ENCODE measurements at places on chromosomes 12 and 14. TPM values are rescaled to one million over a fixed set of nuclear protein-coding genes. Genes with fewer than 3 reads are reported as not detected.

DNA sequence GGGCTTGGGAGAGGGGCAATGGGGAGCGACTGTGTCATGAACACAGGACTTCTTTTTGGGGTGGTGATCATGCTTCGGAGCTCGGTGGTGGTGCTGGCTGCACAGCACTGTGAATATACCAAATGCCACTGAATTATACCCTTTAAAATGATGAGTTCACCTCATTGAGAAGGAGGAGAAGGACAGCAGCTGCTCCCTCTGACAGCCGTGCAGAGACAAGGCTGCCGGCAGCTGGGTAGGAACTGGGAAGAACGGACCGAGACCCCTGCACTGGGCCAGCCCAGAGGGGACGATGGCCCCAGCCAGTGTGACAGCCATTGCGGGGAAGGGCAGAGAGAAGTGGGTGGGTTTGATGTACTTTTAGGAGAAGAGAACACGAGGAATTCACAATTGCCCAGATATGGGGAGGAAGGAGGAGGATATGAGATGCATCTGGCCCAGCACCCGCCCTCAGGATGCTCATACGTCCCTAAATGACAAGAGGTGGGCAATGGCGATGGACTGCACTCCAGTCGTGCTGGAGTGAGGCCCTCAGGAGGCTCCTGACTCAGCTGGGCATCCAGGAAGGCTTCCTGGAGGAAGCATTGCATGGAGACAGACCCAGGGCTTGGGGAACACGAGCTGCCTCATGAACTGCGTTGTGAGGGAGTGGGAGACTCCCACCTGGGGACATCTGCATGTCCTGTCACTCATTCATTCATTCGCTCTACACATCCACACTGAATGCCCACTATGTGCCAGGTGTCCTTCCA lies 64.3 kb upstream of the C14orf180 start:
- DNase-seq = no peak

DNA sequence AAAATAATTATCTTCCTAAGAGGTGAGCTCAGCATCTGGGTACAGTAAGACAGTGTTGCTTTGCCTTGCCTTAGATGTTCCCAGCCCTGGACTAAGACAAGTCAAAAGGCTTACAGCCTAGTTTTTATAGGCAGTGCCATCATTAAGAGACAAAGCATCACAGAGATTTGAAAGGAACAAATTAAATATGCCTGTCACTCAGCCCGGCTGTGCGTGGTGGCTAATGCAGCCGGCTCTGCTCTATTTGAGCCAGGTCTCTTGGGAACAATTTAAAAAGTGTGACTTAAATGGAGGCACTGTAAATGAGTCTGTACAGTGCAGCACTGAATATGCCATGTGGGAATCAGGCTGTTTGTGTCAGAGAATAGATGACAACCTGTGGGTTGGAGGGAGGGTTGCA lies 1687.4 kb upstream of the FLRT2 start:
- no peak for DNase-seq

GRCh38 chr12:102741196-102741595 lies 175.8 kb downstream of the PAH start:
- no peak for DNase-seq

PPP4R4 gene
- 0.16 TPM for total RNA-seq

JDP2 gene
- 27.2 TPM for total RNA-seq

- DNase-seq = no peak
Observed at GRCh38 chr14:51400139-51400538, 160.1 kb downstream of the TMX1 start.

Measured in Right ventricle myocardium inferior (tissue), 1 donor.